ENCODE measurements at places on chromosomes 3 and 15.

- DNase-seq: no peak
These were observed 16.6 kb downstream of the TMOD3 start for GRCh38 chr15:51846066-51846462.

- no peak for DNase-seq
These were observed 24.4 kb downstream of the PIK3CA start for GRCh38 chr3:179172546-179172945.

DNA sequence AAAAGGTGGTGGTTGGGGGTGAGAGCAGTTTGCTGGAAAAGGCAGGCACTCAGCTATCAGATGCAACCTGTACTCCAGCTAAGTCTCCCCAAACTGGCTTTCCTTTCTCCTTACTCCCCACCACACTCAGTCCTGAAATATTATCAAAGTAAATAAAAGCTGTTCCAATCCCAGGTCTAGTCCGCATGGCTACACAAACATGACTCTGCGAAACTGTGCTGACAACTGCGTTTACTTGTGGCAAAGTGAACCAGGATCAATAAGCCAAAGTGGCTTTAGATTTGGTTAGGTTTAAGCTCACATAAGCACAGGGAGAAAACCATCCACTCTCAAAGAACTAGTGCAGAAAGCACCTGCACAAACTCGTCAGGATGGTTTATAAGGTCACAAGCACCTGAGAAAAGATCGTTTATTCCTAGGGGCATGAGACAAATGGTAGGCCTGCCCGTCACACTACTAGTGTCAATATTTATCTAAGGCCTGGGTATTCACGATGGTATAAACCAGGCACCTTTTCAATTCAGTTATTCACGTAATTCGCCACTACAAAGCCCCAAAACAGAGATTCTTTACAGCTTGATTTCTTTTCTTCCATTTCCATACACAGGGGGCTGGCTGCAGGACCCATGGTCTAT lies 25.3 kb downstream of the LRIG1 start:
- DNase-seq: no peak

DNA sequence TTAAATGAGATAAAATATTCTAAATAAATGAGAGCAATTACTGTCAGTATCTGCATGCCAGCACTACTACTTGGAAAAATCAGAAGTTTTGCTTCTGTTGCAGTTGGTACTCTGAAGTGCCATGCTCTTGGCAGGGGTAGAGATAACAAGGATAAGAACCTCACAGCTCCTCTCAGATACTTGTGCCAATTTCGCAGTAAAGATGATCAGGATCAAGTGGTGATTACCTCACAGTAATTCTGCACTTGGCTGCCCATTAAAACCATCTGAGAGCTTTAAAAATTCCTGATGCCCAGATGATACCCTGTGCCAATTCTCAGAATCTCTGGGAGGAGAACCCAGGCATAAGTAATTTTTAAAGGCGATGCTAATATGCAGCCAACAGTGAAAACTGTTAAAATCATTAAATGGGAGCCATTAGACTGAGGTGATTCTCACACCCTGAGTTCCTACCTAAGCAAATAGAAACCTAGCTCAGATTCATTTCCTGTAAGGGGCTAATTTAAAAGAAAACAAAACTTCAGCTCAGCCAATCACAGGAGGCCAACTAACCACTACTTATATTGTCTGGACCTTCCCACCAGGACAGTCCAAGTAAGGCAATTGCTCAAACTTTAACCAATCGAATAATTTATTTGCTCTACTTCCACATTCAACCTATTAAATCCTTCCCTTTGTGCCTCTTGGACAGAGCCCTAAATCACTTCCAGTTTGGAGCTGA lies 171.2 kb downstream of the KCNMB2 start:
- DNase-seq: no peak

DNA sequence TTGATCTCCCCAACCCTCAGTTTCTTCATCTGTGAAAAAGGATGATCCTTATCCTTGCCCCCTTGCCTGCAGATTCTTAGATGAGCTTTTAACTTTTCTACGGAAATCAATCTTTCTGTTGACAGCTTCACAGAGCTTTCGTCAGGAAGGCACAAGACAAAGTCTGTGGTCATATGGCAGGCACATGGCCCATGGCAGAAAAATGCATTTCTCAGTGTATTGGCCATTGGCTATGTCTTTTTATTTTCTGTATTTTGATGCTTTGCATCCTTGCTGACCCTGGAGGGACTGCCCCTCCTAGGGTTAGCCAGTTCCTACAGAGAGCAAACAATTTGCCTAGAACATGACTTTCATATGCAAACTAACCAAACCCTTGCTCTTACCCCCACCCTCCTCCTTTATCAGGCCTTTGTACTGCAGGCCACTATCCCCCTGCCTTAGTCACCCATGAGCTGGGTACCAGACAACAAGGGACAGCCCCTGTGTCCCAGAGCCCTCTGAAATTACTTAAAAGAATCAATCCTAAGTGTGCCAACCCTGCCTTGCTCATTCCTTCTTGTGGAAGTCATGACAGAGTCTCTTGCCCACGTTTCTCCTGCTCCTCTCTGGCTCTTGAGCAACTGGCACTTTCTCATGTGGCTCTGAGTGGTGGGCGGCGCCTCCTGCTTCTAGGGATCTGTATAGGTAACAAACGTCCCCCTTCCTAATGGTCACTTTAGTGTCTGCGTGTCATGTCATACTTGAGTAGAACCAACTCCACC lies 24.1 kb upstream of the NOX5 start:
- no peak for DNase-seq

GRCh38 chr3:62164196-62164595 lies 209.2 kb downstream of the FEZF2 start:
- DNase-seq: no peak

GRCh38 chr3:195885036-195885891 lies 23.1 kb downstream of the TNK2 start:
- DNase-seq: no peak

- no peak for DNase-seq
These were observed 101.7 kb upstream of the CCDC54 start for GRCh38 chr3:107275511-107275910.

- DNase-seq: no peak
These were observed 18.5 kb downstream of the LARP6 start for GRCh38 chr15:70835415-70835814.

DNA sequence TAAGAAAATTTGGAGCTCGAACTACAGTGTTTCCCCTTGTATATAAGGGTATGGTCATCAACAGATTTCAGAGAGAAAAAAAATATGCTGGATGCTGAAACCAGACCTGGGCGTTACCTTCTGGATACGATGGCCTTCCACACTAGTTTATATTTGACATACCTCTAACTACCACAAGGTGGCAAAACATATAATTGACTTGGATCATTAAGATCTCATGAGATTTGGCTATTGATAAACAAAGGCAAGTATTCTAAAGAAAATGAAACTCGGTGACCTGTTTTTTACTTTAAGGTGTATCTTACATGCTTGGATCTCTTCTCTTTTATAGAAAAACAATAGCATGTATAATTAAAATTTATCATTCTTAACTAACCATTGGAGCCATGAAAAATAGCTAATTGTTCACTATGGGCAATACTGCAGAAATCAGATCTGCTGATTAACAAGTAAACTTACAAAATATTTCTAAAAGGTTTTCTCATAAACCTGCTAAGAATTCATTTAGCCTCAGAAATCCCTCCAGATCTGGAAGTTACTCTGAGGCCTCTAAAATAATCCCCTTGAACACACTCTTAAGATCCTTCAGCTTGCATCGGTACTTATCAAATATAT lies 300.6 kb upstream of the KCNH8 start:
- no peak for DNase-seq

DNA sequence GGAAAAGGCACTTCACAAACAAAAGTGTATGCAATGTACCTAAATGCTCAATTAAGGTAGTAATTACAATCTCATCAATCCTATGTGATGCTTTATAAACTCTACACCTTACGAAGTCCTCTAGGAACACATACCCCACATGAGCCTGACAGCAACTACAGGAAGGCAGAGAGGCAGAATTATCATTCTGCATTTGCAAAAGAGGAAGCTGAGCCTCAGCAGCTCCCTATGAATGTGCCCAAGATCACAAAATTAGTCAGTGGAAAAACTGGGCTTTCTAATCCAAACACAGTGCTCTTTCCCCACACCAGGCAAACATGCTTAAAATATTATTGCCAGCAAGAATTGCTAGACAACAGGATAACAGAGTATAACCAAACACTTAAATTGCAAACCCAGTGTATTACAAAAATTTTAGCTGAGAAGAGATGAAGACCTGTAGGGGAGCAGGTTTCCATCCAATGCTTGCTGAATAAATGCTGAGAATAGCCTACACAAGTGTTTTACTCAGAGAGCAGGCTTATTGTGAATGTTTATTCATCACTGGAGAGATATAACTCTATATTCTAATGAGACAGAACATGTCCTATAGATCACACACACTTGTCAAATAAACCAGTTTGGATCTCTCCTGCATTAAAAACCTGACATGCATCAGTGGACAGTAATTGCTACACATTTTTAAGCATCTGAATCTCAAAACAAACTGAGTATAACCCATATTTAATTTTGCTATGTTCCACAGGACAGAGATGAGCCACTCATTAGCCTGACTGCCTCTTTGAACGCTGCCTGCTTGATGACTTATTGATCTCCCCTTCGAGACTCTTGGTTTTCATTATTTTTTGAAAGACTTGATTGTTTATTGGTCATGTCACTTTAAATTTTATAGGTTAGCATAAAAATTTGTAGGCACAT lies 62.2 kb downstream of the PLCH1 start:
- DNase-seq: no peak

DNA sequence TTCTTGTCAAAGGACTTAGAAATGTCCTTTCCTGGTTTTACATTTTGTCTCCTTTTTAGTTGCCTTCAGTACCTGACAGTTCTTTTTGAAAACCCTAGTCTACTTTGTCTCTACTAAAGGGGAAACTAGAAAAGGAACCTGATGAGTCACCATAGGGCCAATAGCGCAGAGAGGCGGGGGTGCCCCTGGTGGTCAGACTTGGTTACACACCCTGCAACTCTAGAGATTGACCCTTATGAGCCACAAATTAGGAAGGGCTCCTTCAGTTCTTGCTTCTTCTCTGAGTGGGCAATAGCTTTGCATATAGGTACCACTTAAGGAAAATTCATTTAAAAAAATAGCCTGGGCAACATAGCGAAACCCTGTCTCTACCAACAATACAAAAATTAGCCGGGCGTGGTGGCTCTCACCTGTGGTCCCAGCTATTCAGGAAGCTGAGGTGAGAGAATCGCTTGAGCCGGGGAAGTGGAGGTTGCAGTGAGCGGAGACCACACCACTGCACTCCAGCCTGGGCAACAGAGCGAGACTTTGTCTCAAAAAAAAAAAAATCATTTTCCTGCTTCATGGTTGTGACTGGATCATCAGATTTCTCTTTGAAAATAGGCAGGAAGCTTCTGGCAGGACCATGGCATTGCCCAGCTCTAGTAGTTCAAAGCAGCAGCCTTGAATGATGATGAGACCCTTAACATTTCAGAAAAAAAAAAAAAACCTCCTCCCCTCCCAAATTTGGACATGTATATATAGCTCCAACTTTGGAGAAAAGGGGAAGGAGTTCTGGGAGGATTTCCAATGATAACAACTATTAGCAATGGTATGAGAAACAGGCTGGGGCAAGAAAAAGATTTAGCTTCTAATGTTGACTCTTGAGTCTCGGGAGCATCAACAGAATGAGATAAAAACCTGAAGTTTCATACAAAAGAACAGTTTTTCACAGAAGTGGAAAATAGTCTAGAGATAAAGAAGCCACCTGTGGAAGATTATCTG lies 45.2 kb upstream of the RASA2 start:
- DNase-seq: peak; percentile 48

DNA sequence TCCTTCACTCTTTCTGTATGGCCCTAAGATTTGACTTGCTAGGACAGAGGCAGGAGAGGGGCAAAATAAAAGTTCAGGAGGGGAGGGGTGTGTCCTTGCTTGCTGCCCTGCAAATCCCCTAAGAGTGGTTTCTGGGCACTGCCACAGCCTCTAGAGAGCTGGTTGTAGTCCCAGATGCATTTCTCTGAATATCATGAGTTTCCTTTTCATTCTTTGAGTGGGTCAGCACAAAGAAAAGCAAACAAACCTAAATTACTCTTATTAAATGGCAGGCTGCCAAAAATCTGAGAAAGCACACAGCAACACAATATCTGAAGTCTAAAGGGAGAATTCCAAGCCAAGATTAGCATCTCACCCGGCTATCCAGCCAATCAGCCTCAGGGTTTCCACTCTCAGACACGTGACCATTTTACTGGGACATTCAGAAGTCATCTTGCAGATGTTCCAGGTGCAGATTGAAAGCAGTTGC lies 919.3 kb downstream of the TUSC7 start:
- DNase-seq: peak; percentile 40

DNA sequence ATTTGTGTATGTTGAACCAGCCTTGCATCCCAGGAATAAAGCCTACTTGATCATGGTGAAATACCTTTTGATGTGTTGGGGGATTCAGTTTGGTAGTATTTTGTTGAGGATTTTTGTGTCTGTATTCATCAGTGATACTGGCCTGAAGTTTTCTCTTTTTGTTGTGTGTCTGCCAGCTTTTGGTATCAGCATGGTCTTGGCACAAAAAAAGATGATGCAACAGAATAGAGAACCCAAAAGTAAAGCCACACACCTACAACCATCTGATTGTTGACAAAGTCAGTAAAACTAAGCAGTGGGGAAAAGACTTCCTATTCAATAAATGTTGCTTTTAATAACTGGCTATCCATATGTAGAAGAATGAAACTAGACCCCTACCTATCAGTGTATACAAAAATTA lies 77.6 kb downstream of the TCF12 start:
- DNase-seq: no peak

- DNase-seq: no peak
These were observed 280.0 kb upstream of the P2RY1 start for GRCh38 chr3:152554980-152555379.

GRCh38 chr3:8581806-8582445 lies 62.7 kb downstream of the SSUH2 start:
- no peak for DNase-seq

DNA sequence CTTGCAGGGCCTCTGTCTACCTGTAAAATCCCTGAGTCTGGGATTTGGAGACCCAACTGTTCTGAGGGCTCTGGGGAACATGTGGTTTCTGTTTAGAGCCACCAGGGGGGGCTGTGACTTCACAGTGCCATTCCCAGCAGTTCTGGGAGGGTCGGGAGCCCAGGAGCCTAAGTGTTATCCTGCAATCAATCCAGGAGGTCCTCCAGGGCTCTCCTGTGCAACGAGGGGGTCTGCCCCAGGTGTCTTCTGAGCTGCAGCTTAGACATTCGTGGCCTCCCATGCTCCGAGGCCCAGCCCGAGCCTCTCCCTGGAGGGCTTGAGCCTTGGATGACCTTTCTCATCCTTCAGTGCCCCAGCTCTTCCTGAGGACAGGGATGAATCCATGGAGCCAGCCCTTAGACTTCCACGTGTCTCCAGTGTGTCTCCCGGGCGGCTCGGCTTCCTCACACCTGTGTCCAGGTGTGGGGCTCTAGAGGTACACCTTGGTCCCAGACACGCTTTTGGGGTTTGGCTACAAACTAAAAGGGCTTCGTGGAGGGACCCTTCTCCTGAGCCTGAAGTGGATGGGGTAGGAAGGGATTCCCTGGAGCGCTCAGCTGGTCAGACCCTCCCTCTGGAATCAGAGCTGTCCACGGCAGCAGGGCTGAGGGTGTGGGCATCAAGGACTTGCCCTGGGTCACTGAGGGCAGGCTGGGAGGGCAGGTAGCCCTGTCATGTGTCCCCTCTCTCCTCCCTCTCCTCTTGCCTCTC lies 20.3 kb upstream of the ABTB1 start:
- DNase-seq: peak; percentile 33

Data from amniotic stem cell (primary cell).